Kidney (tissue), 22 donors: ENCODE measurements at places on chromosomes 4 and X. TPM values are rescaled to one million over a fixed set of nuclear protein-coding genes. Genes with fewer than 3 reads are reported as not detected.

CFAP47 gene
- polyA plus RNA-seq: not detected

DNA sequence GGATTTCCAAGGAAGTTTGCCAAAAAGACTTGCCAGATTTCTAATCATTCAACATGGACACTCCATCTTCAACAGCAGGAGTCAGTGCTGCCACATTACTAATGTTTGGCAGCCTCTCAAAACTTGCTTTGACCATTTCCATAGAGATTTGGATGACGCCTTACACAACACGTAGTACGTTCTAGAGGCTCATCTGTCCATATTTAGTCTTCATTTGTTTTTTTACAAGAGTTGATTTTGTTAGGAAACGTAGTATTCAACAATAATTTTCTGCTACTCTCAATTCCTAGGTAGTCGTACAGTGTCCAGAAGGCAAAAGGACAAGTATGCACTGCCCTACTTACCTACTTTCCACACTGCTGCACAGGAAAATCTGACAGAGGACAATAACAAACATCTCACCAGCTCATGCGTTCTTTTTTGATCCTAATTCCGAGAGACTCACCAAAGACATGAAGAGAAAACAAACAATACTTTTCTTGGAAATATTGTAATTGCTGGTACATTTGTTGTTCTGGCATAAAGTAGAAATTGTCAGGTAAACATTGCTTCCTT is 117.3 kb downstream of the SNCA start:
- no peak for DNase-seq

GRCh38 chr4:70734971-70735370 is 13.2 kb downstream of the RUFY3 start:
- DNase-seq: no peak

DNA sequence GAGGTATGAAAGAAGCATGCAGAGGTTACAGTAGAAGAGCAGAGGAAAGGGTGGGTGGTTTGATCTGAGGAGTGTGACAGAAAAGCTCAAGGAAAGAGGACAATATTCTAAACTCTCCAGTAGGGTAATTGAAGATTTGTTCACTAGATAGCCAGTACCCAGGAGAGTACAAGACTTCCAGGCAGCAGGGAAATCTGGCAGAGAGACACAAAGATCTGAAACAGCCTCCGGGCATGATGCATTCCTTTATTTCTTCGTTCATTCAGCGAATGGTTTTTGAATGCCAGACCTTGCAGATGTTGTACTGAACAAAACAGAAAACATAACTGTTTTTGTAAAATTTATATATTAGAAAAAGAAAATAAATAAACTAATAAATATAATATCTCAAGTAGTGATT is 766.6 kb downstream of the FAT4 start:
- DNase-seq: no peak

PGAM4 gene
- not detected for polyA plus RNA-seq

DNA sequence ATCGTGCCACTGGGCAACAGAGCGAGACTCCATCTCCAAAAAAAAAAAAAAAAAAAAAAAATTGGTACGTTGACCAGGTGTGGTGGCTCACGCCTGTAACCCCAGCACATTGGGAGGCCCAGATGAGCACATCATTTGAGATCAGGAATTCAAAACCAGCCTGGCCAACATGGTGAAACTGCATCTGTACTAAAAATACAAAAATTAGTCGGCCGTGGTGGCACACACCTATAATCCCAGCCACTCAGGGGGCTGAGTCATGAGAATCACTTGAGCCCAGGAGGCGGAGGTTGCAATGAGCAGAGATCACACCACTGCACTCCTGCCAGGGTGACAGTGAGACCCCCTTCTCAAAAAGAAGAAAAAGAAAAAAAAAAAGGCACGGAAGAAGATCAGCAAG is 24.5 kb downstream of the RBMX start:
- no peak for DNase-seq

DNA sequence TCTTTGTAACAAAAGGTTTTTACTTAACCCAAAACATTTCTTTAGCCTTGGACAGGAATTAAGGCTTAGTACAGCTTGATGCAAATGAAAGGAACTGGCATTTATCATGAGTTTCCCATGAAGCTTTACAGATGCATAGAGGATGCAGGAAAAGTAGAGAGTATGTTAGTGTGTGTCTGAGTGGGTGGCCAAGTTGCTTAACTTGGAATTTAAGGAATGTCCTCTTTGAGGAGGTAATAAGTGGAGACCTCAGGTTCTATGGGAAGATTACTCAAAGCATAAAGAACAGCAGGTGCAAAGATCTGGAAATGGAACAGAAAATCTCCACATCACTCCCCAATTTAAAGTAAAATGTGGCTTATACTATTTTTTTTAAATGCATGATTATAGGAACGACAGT is 457.9 kb downstream of the KCNIP4 start:
- no peak for DNase-seq

GRCh38 chrX:13864264-13864663 is 47.4 kb upstream of the GPM6B start:
- DNase-seq: no peak

GRK4 gene
- 4.3 TPM for polyA plus RNA-seq

- DNase-seq: no peak
Observed at GRCh38 chr4:101911616-101912015, 121.1 kb downstream of the BANK1 start.

GRCh38 chr4:137361756-137362470 is 170.4 kb downstream of the PCDH18 start:
- DNase-seq: no peak

- DNase-seq: no peak
Observed at GRCh38 chr4:76527666-76528065, 92.6 kb downstream of the SHROOM3 start.

TRPC5OS gene
- polyA plus RNA-seq: 0.13 TPM

ADAM29 gene
- polyA plus RNA-seq: not detected

DNA sequence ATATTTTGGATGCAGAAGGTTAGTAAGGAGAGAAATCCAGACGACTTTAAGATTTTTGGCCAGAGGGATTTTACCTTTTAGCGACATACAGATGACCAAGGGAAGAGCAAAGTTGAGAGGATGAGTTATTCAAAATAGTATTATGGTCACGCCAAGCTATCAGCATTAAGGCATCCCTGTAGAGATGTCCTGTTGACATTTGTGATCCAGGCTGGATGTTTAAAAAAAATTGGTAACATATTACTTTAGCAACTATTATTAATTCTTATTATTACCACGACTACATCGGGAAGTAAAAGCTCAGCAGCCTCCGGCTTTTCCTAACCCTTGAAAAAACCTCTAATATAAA is 562 bp upstream of the OSTC start:
- DNase-seq: no peak

CDX4 gene
- polyA plus RNA-seq: not detected

TMPRSS11E gene
- polyA plus RNA-seq: 0.24 TPM

DNA sequence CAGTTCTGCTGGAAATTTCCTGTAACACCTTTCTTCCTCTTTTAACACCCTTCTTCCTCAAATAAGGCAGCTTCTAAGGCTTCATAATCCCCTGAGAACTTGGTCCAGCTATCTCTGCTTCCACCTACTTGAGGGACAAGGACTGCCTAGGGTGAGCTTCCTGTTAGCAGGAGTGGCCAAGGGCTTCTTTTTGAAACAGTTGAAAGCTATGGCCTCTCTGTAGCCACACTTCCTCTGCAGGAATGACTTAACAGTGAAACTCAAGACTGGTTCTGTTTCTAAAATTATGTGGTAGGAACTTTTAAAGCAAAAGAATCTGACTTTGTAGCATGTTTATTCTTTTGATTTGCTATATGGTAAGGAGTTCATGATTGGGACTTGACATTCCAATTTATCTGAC is 108.5 kb upstream of the WDR1 start:
- no peak for DNase-seq
